Activated T-cell treated with anti-CD3 and anti-CD28 coated beads, Interleukin-2, amount 50 U/mL, for 72 hours (primary cell): ENCODE measurements at places on chromosomes 2 and 18.

DNA sequence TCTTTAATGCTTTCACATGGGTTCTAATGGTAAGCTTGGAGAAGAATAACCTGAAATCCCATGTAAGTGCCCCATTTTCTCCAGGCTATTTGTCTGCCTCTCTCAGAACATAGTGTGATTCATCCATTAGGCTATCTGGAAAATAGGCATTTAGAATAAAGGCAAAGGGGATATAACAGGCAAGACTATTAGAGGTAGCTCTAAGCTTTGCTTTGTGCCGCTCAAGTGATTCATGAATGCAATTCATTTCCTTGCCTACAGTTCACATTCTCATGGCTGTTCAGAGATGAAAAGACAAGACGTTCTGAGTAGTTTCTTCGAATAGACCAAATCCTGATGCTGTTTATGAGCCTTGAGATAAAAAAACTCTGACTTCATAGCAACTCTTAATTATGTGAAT is 101.7 kb downstream of the ANKRD44 start:
- no peak for DNase-seq

- DNase-seq, result no peak
These were observed 8.4 kb upstream of the ANXA4 start for GRCh38 chr2:69733342-69734034.

- peak; percentile 75 for DNase-seq
These were observed 145.7 kb upstream of the KLF7 start for GRCh38 chr2:207311316-207312005.

DNA sequence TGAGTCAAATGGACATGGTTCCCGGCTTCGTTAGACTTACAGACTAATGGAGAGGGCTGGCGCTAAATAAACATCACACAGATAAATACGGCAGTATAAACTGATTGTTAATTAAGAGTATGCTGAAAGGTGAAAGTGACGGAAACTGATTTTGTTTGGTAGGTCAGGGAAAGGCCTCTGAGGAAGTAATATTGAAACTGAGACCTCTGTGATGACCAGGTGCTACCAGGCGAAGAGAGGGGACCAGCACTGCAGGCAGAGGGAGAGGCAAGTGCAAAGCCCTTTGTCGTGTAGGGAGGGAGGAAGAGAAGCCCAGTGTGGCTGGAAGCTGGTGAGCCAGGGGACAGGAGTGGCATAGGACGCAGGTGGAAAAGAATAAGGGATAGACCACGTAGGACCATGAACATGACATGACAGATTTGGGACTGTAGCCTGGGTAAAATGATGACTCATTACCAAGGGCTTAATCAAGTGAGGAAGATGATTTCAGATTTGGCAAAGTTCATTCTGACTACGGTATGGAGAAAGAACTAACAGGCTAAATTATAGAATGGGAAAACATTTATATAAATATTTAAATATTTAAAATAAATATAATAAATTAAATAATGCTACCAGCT is 433.1 kb downstream of the NCKAP5 start:
- no peak for DNase-seq

- no peak for DNase-seq
These were observed 424.1 kb upstream of the ZEB2 start for GRCh38 chr2:144943986-144944385.

GRCh38 chr2:74894272-74894981 is 60.5 kb downstream of the HK2 start:
- no peak for DNase-seq

DNA sequence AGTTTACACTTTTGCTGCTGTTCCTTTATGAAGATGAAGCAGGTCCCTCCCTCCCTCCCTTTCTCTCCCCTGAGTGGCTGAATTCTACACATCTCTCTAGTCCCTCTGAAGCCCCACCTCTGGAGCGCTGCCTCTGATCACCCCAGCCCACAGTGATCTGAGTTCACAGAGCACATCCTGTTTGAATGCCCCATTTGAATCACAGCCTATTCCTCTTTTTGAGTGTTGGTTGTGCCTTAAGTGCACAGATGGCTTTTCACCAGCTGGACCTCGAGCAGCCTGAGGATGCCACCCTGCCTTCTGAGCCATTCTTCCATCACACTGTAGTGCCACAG is 87.1 kb downstream of the ITGB1BP1 start:
- peak; percentile 38 for DNase-seq

- no peak for DNase-seq
These were observed 212.3 kb downstream of the GULP1 start for GRCh38 chr2:188503975-188504374.

- DNase-seq, result no peak
These were observed 223.0 kb upstream of the DOK6 start for GRCh38 chr18:69177702-69178101.

DNA sequence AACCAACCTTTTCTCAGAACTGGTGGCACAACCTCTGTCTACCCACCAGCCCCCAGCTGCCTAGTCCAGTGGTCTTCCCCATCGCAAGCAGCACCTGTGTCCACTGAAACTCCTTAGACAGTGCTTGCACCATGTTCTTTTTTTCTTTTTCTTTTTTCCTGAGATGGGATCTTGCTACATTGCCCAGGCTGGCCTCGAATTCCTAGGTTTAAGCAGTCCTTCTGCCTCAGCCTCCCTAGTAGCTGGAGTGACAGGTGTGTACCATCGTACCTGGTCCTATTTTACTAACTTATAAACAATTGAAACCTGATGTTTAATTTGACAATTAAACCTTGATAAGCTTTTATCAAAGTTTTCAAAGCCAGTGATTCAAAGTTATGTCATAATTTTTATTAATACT is 30.8 kb downstream of the SANBR start:
- DNase-seq, result no peak

DNA sequence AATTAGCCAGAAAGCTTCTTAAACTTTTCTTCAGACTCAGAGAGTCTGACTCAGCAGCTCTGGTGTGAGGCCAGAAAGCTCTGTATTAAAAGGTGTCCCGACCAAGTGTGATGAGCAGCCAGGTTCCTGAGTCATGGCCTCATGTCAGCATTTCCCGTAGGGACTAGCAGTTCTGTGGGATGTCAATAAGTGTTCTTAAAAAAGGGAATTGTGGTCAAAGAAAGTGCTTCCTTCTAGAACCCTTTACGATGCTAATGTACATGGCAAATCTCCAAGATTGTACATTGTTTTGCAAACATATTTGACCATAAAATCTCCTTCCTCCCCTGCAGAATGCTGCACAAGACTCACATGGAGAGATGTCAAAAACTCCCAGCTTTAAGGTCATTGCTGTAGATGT is 80.1 kb downstream of the PLA2R1 start:
- no peak for DNase-seq

GRCh38 chr2:32484937-32485336 is 128.1 kb downstream of the BIRC6 start:
- no peak for DNase-seq

GRCh38 chr2:26270373-26270772 is 25.6 kb downstream of the HADHB start:
- no peak for DNase-seq

- DNase-seq, result no peak
These were observed 140.4 kb upstream of the KLHL29 start for GRCh38 chr2:23244617-23245016.

DNA sequence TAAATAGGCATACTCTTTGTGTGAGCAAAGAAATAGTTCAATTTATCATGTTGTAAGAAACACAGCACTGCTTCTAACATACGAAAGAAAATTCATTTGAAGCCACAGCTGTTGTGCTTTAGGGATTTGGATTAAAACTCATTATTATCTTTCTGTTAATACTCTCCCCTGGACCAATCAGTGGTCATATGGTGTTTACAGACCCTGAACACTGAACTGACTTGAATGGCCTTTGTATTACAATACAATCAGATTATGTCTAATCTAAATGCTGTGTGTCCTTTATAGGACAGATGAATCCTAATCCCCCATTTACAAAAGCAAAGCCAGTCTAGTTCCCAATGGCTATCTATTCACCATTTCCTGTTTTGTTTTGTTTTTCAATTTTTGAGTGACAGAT is 36.5 kb downstream of the ZNF385B start:
- DNase-seq, result no peak

DNA sequence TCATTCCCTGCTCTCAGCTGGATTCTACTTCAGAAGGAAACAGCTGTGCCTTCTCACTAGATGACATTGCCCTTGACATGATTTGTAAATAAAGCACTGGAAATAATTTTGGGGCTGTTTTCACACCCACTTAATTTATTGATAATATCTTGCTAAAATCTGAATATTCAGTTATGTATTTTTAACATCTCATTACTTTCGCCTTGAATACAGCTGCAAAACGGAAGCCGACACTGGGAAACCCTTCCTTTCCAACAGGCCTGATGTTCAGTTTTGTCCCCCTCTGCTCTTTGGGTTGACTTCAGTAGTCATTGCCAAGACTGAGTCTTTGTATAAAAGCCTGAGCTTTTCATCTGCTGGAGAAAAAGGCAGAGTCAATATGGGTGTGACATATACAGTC is 82.7 kb downstream of the DOCK10 start:
- DNase-seq, result no peak

GRCh38 chr2:13230221-13230620 is 513.5 kb downstream of the TRIB2 start:
- no peak for DNase-seq

DNA sequence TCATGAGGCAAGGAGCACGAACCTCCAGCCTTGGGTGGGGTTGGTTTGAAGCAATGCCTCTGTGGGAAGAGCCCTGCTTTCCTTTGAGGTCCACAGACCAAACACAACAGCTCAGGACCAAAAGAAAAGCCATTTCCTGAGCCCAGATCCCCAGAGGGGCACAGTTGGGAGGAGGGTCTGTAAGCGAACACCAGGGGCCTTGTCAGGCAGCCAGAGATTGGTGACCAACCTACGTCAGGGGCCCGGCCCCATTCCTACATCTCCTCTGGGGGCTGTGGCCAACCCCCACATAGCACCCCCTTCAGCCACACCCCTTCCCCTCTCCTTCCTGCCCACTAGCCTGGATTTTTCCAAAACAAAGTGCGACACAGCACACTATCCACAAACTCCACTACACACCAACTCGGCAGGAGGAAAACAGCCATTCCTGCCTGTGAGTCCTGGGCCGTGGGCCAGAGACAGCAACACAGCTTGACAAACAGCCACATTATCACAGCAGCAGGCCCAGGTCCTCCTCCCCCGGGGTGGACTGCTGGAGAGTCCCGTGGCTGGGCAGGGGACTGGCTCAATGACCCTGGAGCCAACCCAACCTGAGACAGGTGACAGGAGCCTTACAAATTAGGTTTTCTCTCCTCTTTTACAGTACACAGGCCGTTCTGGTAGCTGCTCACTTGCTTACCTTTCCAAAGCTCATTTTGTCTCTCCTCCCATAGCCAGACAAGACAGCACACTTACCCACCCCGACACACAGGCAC is 98.8 kb downstream of the TNS1 start:
- no peak for DNase-seq
